Left cardiac atrium (tissue), 4 donors: ENCODE measurements at places on chromosomes 6 and 20.

GRCh38 chr6:71420095-71420692, 131.6 kb downstream of the OGFRL1 start:
- peak; percentile 63 for DNase-seq

- DNase-seq = no peak
Measured at GRCh38 chr6:148175550-148176188, 167.0 kb upstream of the SASH1 start.

- no peak for DNase-seq
Measured at GRCh38 chr20:14566505-14566904, 229.1 kb upstream of the FLRT3 start.

DNA sequence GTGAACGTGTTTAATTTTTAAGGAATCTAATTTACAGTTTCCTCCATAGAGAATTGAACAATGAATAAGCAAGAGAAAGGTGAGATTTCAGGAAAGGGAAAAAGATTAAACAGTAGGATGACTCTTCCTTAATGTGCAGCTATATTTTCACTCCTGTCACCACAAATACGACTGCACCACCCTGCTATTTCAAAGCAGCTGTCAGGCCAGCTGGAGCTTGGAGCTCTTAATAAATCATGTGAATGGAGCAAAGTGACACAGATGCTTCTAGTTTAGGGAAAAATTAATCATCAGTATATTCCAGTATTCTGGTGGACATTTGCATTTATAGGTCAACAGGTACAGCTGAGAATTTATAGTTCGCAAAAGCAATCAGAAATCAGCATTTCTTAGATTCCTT, 56.5 kb upstream of the PKIB start:
- no peak for DNase-seq

DNA sequence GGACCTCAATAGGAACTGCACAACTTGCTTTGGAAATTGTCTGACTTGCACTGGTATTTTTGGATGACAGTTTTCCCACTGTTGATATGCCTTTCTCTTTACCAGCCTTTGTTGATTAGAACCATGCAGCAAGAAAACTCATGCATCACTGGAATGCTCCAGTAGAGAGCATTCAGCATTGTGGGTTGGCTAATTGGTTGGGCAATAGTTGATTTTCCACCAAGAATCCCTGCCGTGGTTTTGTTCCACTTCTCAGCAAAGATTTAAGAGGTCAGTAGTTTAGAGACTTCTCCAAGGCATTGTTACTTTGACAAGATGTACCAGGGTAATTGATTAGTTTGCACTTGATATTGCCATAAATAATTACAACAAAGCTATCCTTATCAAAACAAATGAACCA, 260.0 kb downstream of the DHX35 start:
- no peak for DNase-seq

DNA sequence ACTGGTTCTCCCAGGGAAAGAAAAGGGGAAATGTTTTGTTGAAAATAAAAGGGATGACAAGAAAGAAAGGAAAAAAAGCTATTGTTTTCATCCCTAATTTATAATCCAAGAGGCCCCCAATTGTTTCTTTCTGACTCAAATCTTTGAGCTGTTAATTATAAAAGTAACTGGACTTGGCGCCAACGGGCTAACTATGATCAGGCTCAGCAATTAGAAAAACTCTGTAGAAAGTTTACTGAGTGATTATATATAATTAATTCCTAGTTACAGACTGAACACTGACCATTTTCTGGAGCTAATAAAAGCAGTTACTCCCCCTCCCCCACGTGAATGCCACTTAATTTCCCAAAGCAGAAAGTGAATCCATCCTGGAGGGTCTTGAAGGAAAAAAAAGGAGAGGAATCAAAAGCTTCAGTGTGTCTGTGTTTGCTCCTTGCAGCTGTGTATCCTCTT, 3.2 kb downstream of the ZMYND8 start:
- DNase-seq = no peak

DNA sequence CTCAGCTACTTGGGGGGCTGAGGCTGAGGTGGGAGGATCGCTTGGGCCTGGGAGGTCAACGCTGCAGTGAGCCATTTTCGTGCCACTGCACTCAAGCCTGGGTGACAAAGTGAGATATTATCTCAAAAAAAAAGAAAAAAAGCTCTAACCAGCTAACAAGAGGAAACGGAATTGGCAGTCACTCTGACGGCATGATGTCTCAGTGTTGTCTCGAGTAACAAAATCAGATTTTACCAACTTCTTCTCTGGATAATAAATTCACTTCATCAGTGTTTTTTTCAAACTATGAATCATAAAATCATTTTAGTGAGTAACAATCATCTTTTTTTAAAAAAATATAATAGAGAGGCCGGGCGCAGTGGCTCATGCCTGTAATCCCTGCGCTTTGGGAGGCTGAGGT, 12.6 kb downstream of the KIF16B start:
- no peak for DNase-seq

DNA sequence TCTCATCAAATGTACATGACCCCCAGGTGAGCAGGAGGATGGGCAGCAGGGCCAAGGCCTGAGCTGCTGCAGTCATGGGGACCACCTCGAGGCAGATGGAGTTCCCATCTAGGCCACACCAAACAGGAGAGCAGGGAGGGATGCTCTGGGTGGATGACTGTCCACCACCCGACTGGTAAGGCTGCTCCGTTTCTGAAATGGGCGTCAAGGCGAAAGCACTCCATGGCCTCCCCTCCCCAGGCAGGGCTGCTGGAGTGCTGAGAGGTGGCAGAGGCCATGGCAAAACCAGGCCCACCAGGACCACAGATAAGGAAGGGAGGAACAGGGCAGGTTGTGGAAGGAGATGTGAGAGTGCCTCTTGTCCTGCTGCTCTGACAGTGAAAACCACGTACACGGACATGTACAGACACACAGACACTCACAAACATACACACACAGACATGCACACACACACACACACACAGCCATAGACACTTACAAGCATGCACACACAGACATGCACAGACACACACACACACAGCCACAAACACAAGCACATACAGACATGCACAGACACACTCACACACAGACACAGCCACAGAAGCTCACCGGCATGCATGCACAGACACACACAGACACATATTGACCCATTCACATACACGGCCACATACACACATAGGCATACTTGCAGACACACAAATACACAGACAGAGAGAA, 93.2 kb downstream of the PSMG4 start:
- DNase-seq = no peak

- no peak for DNase-seq
Measured at GRCh38 chr6:28565823-28566526, 40.3 kb downstream of the GPX5 start.

GRCh38 chr6:30849903-30850651, 34.2 kb upstream of the DDR1 start:
- DNase-seq = no peak

DNA sequence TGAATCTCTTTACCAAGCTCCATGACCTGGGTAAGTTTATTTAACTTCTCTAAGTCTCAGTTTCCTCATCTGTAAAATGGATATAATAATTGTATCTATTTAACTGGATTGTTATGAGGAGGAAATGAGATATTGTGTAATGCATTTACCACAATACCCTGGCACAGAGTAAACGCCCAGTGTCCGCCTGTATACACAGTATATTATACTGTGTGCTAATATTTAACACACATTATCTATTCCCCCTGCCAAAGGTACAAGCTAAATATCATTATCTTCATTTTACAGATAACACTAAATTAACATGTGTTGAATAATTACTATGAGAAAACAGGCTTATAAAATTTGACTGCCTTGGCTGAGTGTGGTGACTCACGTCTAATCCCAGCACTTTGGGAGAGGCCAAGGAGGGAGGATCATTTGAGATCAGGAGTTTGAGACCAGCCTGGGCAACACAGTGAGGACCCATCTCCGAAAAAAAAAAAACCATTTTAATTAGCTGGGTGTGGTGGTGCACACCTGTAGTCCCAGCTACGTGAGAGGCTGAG, 38.7 kb upstream of the TNFRSF21 start:
- DNase-seq = no peak

- DNase-seq = no peak
Measured at GRCh38 chr20:37556538-37556937, 28.9 kb upstream of the BLCAP start.

DNA sequence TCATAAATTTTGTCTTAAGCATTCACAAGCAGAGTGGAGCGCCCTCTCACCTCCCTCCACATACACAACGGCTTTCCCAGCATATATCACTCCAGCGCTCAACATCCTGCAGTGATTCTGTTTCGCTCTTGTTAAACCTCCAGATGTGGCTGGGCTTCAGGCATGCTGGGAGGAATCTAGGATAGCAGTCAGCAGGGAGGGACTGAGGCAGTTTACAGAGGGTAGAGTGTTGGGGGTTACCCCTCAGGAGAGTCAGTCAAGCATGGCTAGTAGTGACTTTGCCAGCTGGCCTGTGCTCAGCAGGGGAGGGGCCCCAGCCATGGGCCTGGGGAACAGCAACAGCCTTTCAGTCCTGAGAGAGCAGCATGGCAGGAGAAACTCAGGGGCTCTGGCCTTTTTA, 161.4 kb upstream of the FLRT3 start:
- no peak for DNase-seq

DNA sequence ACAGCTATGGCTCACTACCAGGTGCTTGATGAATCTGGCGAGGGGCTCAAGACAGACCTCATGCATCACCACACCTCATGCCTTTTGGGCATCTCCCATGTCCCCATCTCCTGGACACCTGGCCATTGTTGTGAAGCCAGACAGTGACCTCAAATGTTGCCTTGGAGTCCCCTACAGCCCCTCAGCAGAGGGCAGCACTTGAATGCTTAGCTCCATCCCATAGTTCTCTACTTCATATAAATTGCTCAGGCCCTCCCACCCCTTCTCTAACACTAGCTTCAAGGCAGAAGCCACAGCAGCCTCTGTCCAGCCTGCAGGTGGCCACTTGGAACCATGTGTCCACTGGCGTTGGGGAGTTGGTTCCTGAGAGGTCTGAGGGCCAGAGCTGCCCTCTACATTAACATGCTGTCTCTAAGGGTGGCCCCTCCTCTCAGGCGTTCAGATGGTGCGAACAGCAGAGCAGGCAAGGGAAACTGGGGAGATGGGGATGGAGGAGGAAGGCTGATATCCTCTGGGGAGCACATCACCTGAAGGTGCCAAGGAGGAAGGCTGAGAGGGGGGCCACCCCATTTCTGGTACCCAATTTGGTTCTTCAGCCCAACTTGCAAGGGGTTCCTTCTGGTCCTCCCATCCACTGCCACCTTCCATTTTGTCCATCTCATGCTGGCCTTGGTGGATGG, 31.3 kb downstream of the MOCS1 start:
- no peak for DNase-seq

- no peak for DNase-seq
Measured at GRCh38 chr6:2749969-2750600, 637 bp downstream of the MYLK4 start.

DNA sequence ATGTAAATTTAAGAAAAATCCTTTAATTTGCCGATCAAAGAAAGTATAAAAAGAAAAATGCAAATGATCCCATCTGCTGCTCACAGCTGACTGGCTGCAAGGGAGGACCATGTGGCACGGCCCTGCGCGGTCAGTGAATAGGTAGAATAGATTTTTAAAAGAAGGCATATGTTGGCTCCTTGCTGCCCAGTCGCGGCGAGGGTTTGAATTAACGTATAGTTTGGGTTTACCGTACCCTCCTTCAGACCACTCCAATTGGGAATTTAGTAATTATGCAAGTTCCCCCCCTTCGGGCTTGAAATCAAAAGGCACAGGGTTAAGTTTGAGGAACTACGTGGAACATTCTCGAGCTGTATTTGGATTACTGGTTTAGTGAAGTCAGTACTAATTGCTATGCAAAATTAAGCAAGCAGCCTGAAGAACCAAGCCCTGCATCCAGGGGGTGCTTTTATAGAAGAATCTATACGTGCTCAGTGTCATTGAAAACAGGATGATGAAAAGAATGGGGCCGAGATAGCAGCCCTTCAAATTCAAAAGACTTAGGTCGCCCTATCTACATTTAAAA, 1.1 kb upstream of the BEND3 start:
- peak; percentile 26 for DNase-seq

DNA sequence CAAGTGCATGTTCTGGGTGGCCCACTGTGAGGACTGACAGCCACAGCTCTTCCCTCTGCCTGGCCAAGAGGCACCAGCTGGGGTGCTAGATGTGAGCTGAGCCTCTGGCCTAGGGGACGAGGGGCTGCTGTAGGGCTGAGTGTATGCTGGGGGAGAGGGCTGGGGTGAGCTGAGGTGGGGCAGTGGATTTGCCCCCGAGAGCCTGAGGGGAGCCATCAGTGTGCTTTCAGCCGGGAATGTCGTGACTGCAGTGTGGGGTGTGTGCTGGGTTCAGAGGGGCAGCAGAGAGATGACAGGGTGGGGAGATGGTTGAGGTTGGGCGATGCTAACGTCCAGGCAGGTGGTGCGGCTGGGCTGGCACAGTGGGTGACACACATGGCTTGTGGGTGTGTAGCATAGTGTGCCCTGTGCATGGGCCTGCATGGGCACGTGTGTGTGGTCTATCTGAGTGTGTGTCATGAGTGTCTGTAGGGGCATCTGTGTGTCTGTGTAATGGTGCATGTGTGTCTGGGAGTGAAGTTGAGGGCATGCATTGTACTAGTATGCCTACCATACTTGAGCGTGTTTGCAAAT, 46.0 kb upstream of the BLCAP start:
- no peak for DNase-seq

DNA sequence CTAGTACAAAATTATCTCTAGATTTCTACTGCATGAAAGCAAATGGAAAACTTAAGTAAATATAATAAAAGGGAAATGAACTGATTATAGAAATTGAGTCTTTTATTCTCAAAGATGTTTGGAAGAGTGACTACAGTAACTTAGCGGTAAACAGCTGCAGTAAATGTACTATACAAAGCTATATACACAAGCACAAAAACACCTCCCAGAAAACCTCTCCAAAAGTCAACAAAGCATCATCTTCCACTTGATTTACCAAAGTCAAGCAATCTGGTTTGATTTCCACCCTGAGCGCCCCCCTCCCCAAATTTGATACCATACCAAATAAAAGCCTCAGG, 142.1 kb upstream of the SHLD1 start:
- no peak for DNase-seq

DNA sequence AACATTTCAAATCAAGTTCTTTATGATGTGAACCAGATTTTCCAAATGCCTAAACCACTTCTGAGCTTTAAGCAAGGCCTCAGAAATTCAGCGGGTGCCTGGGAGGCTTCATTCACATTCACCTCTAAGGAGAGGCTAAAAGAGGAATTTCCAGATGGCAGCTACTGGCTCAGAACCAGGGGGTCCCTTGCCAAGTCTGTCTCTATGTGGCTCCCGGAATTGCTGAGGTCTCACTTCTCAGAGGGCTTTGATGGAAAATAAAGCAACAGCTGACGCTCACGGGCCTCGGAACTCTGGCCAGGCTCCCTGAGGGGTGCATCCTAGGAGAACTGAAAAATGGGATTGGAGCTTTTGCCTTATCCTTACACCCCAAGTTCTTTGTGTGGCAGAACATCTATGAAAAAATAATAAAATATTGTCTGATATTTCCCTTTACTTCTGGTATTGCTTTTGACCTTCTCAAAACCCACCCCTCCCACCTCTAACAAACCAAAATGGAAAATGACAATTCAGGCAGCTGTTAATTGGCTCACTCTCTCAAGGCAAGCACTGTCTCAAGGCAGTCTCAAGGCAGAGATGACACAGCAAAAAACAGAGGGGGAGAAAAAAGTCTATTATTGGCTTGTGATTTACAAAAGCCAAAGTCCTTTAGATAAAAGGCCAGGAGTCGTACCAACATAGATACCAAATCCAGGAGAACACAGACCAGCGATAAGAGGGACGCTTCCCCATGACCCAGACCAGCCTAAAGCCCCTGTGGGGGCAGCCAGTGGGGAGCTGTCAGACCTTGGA, 21.8 kb upstream of the LRRN4 start:
- DNase-seq = peak; percentile 49
